Pancreas (tissue), 10 donors: ENCODE measurements at places on chromosomes 2 and 18. TPM values are rescaled to one million over a fixed set of nuclear protein-coding genes. Genes with fewer than 3 reads are reported as not detected.

Gene STARD6
- not detected for polyA plus RNA-seq

Gene RAD51AP2
- polyA plus RNA-seq = 0.23 TPM

GRCh38 chr2:66569321-66569851 lies 134.5 kb downstream of the MEIS1 start:
- DNase-seq = no peak

Gene DSC3
- 0.04 TPM for polyA plus RNA-seq

DNA sequence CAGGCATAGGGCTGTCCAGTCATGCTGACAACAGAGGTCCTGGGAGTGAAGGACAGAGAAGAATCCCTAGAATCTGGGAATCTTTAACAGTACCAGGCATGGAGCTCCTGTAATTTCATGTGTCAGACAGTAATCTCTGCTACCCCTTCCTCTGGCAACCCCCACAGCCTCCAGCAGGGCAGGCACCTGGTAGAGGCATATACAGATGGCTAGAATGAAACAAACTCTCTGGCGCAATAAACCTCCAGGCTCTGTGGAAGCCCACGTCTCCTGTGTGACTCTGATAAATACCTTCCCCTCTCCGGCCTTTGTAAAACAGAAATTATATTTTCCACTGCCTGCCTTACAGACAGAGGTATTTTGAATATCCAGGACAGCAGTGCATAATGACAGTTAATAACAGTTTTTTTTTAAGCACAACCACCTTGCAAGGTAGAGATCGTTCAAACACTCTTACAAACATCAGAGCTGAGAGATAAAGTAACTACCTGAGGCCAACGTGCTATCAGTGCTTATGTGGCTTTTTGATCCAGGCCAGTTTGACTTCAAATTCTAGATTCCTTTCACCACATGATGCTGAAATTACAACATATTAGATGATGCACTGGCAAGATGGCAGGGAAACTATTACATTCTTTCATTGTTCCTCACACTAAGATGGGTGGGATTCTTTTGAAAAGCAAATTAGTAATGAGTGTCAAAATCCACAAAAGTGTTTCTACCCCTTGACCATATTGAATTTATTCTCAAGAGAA lies 47.7 kb upstream of the TMEM247 start:
- DNase-seq = no peak

DNA sequence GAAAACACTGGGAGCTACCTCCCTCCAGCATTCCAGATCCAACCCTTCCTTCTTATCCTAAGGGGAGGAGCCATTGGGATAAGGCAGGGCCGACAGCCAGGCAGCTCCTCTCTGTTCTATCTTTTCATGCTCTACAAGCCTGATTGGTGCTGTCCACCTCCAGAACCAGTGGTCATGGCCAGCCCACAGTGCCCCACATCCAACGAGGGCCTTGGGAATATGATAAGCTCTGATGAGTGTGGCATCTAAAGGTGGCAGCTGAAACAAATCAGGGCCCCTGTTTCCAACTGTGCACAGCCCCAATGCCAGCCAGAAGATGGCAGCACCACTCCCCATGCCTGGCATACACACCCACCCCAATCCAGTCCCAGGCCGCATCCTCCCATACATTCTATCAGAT lies 329.3 kb downstream of the C1D start:
- peak; percentile 58 for DNase-seq
